ENCODE measurements at places on chromosomes 2 and 18.

DNA sequence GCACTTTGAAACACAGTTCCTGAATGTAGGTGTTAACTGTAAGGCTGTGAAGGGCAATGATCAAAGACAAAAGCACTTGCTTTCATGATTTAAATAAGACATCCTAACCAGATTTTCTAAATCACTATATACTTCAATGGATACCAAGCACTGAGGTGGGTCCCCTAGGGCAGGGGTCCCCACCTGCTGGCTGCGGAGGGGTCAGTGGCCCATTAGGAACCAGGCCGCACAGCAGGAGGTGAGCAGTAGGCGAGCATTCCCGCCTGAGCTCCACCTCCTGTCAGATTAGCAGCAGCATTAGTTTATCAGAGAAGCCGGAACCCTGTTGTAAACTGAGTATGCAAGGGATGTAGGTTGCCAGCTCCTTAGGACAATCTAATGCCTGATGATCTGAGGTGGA is 7.1 kb downstream of the NFE2L2 start:
- DNase-seq: no peak

GRCh38 chr18:51668101-51668500 is 470.6 kb upstream of the MEX3C start:
- DNase-seq: peak; percentile 47

DNA sequence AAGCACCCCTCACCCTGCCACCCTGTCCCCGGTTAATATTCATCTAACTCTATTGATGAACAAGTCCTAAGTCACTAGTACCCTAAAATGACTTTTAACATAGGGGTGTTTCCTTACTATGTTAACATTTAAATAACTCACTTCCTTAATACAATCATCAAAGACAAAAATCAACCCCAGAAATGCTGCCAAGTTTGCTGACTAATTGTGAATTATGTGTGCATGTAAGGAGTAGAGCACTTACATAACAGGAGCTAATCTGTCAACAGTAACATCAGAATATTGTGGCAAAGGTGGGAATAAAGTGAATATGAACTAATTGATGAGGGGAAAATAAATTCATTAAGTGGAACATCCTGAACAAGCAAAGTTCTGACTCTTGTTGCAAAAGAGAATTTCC is 81.4 kb upstream of the ERBB4 start:
- DNase-seq: no peak

DNA sequence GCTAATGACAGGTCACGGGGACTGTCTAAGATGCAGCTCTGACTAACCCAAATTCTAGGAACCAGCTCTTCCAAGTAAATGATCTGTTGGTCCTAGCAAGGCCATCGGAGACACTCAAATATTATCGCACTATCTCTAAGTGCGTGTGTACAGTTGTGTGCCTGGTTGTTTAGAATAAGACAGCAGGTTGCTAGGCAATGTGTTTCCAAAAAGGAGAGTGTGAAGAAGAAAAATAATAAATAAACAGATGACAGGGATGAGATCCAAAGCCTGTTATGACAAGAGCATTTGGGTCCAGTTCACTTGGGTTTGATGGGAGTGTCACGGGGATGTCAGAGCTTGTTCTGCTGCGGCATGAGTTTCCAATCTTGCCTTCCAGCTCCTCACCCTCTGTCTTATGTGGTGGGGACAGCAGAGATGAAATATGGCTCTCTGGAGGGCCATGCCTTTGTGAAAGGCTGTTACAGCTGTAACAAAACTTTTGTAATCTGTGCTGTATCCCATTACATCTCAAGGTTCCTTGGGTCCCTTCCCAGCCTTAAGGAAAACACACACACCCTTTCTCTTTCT is 127.5 kb upstream of the TNP1 start:
- no peak for DNase-seq

- DNase-seq: peak; percentile 58
Measured at GRCh38 chr18:44838971-44839666, 158.4 kb downstream of the SETBP1 start.

GRCh38 chr2:160206436-160206835 is 6.4 kb upstream of the ITGB6 start:
- no peak for DNase-seq

- no peak for DNase-seq
Measured at GRCh38 chr2:42077343-42077742, 29.5 kb downstream of the PKDCC start.

DNA sequence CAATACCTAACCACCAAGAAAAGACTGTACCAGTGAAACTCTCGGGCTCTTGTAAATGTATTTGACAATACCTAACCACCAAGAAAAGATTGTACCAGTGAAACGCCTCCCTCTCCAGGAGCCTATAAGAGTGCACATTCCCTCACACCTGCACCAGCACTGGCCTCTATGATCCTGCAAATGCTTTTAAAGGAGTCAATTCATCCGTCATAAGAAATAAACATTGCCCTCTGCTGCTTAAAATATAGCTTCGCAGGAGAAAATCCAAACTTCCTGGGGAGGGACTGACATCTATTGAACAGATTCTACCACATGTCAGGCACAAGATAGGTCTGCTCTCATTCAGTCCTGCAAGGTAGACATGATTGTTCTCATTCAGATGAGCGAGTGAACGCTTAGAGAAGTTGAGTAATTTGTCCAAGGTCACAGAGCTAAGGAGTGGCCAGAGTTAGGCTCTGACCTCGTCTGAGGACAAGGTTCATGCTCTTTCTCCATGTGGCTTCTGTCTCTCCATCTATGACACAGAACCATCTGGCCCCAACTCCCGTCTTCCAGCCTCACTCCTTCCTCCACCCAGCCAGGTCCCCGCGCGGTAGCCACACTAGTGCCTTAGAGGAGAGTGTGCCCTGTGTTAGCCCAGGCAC is 38.7 kb downstream of the MCFD2 start:
- DNase-seq: no peak
